T-cell (primary cell): ENCODE measurements at places on chromosomes 3 and 15.

DNA sequence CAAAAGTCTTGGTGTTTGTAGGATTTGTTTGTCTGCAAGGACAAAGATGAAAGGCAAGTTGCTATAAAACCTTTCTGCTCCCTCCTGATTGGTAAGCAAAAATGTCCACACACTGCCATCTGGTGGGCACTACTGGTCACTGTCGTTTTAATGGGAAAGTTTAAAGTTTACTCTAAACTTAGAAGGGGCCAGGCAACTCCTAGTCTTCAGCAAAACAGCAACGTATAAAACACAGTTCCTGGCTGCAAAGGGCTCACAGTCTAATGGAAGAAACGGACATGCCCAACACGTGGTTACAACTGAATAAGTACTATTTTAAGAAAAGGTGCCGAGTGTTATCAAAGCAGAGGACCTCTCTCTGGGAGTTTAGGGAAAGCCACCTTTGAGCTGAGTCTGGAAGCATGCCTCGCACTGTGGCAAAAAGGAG lies 23.7 kb upstream of the TPRG1 start:
- peak; percentile 52 for DNase-seq

- DNase-seq: no peak
Measured at GRCh38 chr15:40925863-40926658, 3.1 kb upstream of the DLL4 start.

DNA sequence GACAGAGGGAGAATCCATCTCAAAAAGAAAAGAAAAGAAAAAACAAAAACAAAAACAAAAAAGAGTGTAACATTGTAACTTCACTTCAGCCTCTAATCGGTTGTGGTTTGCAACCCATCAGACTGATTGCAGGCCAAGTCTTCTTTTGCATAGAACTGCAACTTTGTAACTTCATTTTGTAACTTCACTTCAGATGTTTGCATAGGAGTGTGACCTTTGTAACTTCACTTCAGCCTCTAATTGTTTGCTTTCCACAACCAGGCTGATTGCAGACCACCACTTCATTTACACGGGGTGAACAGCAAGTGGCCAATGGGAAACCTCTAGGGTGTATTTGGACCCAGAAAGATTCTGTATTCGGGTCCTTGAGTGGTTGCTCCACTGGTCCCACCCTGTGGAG lies 79.1 kb upstream of the CHMP2B start:
- DNase-seq: no peak

DNA sequence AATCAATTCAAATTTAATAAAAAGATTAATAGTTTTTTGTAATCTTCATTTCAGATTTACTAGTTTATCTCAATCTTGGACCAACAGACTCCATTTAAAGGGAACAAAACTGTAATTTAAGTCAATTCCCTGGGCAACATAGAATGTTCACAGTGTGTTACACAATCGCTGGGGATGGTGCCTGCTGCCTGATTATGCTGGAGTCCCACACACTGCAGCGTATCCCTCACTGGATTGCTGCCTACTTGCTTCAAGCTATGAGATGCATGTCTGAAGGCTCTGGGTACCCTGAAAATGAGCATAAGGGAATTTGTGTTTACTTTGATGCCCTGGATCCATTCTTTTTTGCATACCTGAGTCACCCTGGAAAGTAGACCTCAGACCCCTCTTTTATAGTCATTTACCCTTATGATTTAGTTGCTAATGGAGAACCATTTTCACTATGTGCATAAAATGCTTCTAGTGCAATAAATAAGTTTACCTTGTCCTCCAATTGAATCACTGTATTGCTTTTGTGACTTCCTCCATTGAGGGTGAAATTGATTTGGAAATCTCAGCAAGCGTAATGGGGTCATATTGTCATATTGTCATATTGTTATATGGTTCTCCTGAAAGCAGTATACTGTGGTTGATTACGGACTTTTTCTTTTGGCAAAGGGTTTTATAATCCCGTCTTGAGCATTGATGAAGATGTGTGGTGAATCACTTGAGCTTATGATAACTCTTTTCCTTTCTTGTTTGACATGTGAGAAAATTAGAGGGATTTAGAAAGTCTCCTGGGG lies 35.9 kb downstream of the ITPR1 start:
- no peak for DNase-seq

DNA sequence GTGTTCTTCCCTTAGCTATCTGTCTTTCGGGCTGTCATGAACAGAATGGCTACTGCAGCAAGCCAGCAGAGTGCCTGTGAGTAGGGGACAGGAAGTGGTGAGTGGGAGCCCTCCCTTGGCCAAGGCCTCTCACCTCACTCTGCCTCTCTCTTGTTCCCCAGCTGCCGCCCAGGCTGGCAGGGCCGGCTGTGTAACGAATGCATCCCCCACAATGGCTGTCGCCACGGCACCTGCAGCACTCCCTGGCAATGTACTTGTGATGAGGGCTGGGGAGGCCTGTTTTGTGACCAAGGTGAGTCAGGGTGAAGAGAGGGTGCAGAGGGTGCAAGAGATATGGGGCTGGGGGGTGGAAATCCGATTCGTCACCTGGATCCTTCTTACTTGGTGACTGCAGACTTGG lies 3.0 kb downstream of the DLL4 start:
- no peak for DNase-seq

DNA sequence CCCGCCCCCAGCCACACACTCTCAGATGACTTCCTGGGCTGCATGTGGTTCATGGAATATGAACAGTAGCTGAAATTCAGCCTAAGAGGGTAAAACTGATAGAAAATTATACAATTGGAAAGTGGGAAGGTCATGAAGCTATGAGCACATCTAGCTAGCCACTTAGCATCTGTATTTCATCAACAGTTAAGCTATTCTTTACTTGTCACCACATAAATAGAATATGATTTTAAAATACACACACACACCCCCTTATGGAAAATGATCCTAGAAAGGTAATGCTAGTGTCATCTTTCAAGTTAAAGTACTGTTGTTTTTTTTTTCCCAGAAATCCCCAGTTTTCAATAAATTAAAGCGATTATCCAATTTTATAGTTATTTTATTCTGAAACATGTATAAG lies 3.6 kb downstream of the MAP4 start:
- no peak for DNase-seq

GRCh38 chr3:182149594-182149993 lies 437.9 kb downstream of the SOX2 start:
- DNase-seq: no peak

GRCh38 chr3:58049143-58049785 lies 41.0 kb downstream of the FLNB start:
- no peak for DNase-seq

DNA sequence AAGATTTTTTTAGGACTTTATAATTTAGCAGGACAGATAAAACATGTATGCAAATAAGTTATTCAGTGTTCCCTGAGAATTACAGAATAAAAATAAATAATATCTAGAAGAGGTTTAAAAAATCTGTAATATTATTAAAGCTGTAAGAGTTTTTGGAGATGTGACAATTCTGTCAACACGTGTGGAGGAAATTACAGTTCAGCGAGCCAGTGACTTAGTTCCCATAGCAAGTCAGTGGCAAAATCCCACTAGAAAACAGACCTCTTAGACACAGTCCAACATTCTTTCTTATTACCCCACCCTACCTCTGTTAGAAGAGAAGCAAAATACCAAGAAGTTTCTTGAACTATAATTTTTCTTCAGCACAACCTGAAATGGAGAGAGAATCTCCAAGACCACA lies 16.2 kb upstream of the DENND6A start:
- no peak for DNase-seq

DNA sequence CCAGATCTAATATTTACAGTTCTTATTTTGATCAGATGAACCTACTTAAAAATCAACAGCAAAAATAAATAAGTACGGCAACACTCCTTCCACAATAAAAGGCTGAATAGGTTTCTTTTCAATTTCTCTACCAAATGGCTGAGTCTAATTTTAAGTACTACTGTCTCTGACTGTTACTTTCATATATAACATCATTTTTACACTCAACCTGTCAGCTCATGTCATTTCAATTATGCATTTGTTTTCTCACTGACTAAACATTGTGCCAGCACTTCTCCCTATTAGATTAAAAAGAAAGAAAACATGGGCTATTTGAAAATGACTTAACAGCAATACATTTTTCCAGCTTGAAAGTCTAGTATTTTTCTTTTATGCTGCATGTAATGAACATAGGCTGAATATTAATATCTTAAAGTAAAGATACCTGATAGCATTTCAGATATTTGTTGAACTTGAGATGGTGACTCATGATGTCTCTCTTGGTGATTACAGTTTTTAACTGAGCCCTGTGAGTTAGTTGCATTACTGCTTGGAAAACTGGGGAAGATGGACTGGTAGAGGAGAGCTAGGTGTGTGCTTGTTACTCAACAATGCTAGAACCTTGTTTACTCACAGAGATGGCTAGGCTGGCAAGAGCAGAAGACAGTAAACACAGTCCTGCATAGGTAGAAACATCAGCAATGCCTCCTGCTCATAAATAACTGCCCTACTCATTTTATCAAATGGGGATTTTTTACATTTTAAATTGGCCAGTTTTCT lies 73.9 kb downstream of the PEX5L start:
- no peak for DNase-seq

DNA sequence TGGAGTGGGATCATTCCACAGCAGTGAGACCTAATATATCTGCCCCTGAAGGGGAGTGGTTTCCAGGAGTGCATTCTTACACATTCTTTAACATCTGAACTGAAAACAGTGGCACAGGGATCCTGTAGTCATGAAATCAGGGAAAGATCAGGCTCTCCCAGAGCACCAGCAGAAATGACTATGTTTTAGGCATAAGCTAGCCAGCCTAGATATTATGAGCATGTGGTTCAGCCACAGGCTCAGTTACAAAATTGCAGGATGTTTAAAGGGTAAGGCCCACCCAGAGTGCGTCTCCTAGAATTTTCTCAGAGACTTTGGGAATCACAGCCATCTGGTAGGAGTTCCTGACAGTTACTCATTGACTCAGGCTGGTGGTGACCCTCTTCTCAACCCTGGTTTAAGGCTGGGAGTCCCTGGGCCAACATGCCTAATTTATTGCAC lies 20.9 kb downstream of the FSTL1 start:
- DNase-seq: no peak

DNA sequence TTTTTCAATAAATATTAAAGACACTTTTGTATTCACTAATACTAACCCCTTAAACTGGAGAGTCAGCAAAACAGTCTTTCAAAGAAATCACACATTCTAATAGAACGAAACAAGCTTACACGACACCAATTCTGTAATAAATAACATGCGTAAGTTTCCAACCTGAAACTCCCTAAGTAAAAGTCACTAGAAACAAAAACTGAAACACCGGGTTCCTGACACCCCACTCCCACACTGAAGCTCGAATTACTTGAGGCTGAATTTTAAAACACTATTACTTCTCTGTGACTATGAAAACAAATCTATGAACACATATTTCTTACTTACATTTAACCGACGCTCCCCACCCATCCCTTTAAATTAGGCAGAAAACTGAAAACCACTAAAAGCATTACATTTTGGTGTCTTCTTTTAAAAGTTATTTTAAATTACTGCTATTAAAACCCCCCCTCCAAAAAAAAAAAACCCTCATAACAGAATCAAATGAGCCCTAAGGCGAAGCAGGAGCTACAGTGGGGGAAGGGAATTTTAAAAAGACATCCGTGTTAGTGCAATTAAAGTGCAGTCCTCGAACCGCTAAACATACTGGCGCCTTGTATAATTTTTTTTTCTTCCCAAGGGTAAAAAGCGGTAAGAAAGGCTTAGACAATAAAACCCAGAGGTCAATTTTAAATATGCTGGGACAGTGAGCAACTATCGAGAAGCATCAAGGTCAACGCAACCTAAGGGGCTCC lies 878 bp downstream of the SPPL2A start:
- no peak for DNase-seq

- DNase-seq: no peak
Measured at GRCh38 chr15:99566157-99566897, 543 bp downstream of the MEF2A start.

DNA sequence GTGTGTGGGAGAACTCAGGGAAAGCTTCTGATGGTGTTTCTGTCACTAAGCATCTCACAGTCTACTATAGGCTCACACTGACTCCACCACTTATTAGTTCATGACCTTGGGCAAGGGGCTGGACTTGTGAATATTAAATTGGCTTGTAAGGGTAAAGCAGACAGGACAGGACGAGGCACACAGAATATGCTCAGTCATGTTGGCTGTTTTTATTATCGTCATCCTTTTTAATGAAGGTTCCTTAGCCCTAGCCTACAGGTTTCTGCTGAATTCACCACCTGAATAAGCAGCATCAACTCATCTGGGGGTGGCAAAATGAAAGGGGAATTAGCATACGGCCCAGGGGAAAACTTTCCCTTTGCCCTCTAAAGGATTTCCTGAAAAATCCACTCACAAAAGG lies 39.6 kb upstream of the LIPC start:
- no peak for DNase-seq

- DNase-seq: no peak
Measured at GRCh38 chr15:72472992-72473610, 1.0 kb upstream of the ARIH1 start.

DNA sequence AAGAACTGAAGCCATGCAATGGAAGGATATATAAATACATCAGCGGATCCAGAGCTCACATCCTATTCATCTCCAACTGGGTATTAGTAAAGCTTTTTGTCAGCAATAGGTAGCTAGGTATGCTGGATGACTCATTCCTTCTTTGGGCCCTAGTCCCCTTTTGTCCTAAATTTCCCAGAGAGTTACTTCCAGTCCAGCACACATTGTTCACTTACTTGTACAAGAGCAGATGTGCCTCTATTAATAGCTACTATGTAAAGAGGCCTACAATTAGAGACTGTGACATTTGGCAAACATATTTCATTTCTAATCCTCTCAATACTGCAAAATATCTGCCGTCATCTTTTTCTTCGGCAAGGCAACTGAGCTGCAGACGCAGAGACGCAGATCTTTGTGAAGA lies 1.7 kb upstream of the SLC4A7 start:
- DNase-seq: no peak

DNA sequence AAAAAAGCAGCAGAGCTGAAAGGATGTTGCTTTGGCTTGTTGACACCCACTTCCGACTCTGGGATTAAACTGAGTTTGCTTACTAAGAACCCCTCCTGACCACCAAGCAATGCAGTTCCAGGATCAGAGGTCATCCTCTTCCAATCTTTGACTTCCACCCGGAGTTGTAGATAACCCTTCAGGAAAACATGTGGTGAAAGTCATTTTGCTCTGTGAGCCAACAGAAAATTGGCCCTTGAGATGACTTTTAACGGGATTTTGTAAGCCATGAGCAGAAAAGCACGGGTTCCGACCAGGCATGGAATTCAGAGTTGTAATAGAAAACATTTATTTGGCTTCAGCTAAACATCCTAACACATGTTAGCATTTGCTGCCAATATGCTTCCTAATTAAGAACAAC lies 171.6 kb upstream of the NR2F2 start:
- no peak for DNase-seq

DNA sequence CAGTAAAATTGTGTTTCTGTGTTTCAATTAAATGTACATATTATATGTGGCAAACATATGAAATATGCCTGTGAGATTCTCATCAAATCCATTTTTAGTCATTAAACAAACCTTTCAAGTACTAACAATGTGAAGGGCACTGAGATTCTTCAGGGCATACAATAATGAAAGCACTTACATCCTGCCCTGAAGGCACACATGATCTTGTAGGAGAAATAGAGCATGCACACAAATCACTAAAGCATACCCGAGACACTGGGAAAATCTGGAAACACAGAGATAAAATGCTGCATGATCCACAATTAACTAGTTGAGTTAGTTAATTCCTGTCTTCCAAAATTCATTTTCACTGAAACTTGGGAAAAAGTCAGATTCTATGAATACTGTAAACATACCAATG lies 810.5 kb upstream of the NECTIN3 start:
- no peak for DNase-seq
